ENCODE measurements at places on chromosomes 7 and 10.

GRCh38 chr10:79910344-79910743 lies 38.6 kb downstream of the SFTPD start:
- DNase-seq, result no peak

- DNase-seq, result no peak
Measured at GRCh38 chr7:55185321-55185802, 166.5 kb downstream of the EGFR start.

DNA sequence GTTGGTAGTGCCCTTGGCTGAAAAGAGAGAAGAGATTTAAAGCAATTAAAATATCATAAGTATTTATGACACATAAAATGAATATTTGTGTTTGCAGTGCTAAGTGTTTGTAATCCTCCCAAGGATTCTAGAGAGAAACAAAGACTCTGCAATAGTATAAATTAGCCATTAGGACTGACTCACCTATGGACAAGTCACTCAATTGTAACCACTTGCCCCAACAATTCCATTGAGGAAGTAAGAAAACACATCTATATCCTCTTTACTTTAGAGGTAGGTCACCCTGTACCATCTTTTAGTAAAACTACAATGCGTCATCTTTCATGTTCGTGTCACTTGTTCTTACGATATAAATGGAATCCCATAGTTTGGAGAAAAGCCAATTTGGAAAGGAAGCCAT lies 85.7 kb upstream of the INHBA start:
- DNase-seq, result peak; percentile 14

GRCh38 chr10:110696436-110696835 lies 52.3 kb downstream of the RBM20 start:
- no peak for DNase-seq

GRCh38 chr10:133180965-133181639 lies 21.1 kb downstream of the KNDC1 start:
- no peak for DNase-seq

- no peak for DNase-seq
Measured at GRCh38 chr10:99233000-99233688, 2.5 kb downstream of the HPSE2 start.

DNA sequence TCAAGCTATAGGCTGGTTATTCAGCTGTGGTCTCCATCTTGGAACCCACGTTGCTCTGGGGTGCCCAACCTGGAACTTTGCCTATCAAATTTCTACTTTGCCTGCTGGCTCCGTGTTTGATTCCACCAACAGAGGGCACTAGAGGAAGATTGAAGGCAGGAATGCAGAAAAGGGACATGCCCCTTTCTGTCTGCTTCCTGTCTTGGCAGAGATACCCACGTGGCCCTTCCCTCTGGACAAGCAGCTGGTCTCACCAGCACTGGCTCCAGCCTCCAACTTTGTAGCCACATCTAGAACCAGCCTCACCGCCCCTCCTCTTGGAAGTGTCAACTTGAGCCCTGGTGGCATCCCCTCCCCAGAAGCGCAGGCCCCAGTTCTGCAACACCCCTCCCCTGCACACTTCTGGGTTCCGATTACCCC lies 52.1 kb upstream of the ZNF438 start:
- DNase-seq, result peak; percentile 54

GRCh38 chr7:67463983-67464382 lies 467.4 kb downstream of the TYW1 start:
- no peak for DNase-seq

DNA sequence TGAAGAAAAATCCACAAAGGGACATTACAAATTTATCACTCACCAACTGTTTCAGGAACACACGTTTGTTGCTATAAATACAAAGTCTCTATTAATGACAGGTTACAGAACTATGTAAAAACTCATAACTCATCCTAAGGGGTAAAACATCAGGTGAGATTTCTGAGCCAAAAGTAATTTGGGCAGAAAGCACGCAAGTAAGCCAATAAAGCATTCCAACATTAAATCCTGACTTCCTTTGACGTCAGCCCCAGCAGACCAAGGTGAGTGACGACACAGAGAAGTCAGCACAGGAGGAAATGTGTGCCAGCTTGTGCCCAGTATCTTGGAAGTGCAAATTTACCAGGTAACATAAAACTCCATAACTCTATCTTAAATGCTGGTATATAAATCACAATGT lies 45.7 kb downstream of the IMMP2L start:
- no peak for DNase-seq

GRCh38 chr10:117750616-117751015 lies 208.1 kb downstream of the EMX2 start:
- no peak for DNase-seq

DNA sequence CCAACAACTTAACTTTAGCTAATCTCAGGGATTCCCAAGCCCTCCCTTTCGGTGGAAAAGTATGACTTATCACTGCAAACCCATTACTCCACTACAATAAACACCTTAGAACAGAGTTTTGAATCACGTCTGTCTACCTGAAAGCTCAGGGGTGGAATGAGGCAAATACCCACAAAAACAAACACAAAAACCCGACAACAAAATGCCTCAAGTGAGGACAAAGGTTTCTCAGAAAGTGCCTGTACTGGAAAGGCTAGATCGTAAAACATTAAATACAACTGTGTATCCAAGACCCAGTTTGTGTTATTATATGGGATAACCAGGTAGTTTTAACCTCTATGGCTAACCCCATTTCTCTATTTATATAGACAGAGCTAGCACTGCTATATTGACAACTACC lies 26.0 kb downstream of the MKRN1 start:
- no peak for DNase-seq

GRCh38 chr10:78777466-78777865 lies 291.3 kb upstream of the ZMIZ1 start:
- no peak for DNase-seq

GRCh38 chr10:73593812-73594211 lies 2.7 kb upstream of the USP54 start:
- DNase-seq, result no peak
